ENCODE measurements at places on chromosomes 7 and 10.

DNA sequence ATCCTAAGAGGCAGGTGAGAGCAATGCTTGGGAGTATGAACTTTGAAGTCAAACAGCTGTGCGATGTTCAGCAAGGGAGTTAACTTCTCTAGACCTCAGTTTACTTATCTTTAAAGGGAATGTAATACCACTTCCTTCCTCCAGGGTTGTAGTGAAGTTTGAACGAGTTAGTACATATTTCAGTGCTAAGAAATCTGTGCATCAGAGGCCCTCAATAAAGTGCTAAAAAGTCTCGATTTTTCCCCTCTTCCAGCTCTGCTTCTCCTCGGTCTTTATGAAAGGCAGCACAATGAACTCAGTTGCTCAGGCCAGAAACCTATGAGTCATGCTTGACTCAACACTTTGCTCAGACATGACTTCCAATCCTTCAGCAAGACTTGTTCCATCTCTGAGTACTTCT is 418.9 kb downstream of the MDFIC start:
- no peak for DNase-seq

DNA sequence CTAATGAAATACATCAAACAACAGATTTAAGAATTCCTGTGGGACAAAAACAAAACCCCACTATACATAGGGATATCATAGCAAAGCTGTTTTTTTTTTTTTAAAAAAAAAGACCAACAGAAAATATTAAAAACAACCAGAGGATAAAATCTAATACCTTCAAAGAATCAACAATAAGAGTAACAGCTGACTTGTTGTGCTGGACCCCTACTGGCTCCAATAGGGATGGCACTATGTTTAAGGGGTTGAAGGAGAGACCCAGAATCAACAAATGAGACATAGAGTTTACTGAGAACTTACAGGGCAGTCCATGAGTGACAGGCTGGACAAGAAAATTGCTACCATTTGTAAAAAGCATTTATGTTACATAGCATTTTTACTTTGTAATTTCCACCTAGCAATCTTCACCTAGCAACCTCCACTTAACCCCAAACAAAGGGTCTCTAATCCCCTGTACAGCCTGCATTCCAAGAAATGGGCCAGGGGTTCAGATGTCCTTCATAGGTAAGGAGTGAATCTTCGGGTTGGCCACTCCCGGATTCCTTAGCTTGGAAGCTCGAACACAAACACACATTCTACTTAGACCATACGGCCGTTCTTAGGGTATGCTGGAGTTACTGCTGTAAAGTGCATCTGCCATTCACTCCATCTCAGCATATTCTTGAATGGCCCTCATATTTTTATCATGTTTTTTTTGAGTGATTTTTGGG is 25.8 kb downstream of the ASZ1 start:
- DNase-seq = peak; percentile 16

DNA sequence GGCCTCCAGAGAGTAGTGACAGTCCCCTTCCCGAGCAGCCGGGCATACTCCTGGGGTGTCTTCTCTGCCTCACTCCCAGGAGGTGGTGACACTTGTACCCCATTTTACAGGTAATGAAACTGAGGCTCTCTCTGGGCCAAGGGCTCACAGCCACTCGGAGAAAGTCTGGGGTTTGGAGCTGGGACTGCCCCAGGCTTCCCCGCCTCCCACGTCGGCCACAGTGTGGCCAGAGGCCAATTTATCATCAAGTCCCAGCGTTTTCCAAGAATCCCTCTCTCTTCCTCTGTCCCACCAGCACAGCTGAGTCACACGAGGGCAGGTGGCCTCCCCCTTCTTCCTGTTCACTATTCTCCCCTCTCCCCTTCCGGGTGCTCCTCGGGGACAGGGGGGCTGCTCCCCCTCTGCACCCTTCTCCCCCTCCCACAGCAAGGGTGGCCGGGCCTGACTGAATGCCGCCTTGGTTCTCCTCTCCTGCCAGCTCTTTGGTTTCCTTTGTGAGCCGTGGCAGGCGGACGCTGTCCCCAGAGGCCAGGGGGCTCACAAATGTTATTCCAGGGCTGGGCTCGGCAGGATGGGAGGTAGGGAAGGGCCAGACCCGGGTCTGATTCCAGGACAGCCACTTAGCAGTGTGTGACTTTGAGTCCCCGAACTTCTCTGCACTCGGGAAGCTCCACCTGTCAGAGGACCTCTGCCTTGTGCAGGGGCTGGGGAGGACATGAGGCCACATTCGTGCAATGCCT is 17.7 kb downstream of the CLIP2 start:
- DNase-seq = no peak

GRCh38 chr7:137943132-137943551 is 58.7 kb downstream of the CREB3L2 start:
- no peak for DNase-seq

DNA sequence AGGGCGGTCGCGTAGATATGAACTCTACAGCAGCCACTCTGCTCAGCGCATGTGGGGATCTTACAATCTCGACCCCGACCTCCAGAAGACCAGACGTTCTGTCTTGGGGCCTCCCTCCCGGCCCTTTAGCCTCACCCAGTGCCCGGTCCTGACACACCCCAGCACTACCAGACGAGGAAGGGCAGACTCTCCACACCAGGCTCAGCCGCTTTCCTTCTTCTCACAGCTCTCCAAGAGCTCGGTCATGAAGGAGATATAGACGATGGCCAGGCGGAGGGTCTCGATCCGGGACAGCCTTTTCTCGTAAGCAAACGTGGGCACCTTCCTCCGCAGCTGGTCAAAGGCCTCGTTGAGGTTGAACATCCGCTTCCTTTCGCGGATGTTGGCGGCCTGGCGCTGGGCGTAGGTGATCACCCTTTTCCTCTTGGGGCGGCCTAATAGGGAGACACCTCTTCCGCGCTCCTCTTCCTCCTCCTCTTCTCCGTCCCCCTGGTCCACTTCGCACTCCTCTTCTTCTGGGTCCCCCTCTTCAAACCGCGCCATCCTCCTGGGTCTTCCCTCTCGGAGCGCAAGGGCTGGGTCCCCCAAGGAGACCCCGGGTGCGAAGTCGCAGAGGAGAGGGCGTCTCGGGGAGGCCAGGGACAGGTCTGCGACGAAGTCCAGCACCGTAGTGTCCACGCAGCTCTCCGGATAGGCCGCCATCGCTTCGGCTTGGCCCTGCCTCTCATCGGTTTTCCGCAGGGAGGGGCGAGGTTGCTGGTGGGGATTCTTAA is at the start of gene FERD3L:
FERD3L (minus strand) TSS at position 761 of the 773 bp plus-strand sequence; CDS start at position 702, 59 bp downstream.
- no peak for DNase-seq

- no peak for DNase-seq
Measured at GRCh38 chr7:157429001-157429679, 92.3 kb downstream of the DNAJB6 start.
